ENCODE measurements at places on chromosomes 2 and 18.

DNA sequence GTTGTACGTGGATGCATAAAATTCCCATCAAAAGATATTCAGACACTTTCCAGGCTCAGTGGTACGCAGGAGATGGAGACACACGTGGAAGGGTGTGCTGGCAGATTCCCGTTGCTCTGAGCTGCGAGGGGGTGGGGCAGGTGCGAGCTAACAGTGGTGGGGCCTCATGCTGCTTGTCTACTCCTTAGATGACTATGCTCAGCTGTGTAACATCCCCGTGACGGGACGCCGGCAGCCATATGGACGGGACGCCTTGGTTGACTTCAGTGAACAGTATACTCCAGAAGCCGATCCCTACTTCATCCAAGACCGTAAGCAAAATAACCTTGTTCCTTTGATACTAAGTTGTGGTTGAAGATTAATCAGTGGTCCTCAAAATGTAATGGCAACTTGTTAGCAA, 87.5 kb upstream of the RASGRP3 start:
- no peak for DNase-seq

GRCh38 chr2:25491966-25492532, 150.3 kb upstream of the DNMT3A start:
- DNase-seq: no peak

DNA sequence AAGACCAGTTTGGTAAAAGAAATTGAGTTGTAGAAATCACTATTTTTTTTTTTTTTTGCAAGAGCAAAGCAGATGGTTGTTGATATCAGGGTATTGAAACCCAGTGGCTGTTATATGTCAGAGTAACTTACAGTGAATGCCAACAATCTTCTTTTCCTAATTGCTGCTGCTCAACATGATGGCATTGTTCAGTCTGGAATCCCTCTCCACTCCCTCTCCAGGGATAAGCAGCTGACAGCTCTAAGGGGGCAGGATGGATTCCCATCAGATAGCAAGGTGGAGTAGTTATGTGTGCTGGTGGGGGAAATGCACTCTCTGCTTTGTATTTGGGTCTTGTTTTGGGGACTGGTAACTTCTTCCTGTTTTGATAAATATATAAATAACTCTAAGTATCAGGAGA, 200.0 kb downstream of the PIK3C3 start:
- no peak for DNase-seq

DNA sequence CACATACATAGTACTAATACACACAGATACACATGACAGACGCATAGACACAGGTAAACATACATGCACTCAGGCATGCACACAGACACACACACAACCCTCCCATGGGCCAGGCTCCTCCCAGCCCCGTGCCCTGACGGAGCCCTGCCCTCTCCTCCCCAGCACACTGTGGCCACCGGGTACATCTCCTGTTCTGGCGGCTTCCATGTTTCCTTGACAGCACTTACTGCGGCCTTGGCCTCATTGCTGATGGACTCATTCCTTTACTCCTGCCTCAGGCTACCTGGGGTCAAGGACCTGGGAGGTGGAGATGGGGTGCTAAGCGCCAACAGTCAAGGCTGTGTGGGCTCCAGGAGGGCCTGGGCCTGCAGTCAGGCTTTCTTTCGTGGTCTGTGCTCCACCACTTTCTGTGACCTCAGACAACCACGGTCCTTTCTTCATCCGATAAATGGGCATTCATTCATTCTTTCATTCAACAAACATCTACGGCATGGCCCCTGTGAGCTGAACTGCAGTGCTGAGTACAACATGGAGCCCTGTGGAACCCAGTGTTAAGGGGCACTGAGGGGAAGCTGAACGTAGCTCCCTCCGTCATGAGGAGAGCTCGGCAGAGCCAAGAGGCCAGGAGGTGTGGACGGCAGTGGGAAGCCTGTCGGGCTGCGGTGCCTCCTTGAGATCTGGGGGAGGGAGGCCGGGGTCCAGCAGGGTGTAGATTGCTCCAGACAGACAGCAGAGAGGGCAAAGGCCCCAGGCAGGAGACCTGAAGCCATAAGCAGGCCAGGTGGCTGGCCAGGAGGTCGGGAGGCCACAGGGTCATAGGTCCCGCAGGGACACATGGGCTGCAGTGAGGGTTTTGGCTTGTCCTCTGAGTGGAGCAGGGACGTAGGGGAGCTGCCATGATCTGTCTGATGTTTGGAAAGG, 190.4 kb upstream of the HDAC4 start:
- no peak for DNase-seq

GRCh38 chr2:163649080-163649479, 86.7 kb downstream of the FIGN start:
- DNase-seq: no peak

- no peak for DNase-seq
Measured at GRCh38 chr2:188852772-188853171, 121.4 kb upstream of the COL3A1 start.

DNA sequence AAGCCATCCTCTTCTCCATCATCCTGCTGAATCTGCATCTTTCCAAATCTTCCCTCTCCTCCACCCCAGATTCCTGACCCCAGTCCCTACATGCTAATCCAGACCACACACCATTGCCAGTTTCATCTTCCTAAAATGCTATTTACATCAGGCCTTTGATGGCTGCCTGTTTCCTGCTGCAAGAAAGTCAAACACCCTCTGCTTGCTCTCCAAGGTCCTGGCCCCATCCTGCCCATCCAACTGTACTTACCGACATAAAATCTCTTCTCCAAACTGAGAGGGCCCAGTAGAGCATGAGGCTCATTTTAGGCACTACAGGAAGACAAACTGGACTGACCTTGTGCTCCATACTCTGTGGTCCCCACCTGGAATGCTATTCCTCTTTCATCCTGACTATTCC, 19.0 kb downstream of the ALK start:
- DNase-seq: no peak

Data from stimulated activated CD4-positive, alpha-beta T cell treated with anti-CD3 and anti-CD28 coated beads, Interleukin-12 subunit alpha, Interleukin-12 subunit beta, amount 100 ng/mL, for 24 hours (primary cell).